ENCODE measurements at places on chromosomes 11 and 22.
A peak's percentile ranks its signal among the peaks of the same experiment; 100 is the strongest.

DNA sequence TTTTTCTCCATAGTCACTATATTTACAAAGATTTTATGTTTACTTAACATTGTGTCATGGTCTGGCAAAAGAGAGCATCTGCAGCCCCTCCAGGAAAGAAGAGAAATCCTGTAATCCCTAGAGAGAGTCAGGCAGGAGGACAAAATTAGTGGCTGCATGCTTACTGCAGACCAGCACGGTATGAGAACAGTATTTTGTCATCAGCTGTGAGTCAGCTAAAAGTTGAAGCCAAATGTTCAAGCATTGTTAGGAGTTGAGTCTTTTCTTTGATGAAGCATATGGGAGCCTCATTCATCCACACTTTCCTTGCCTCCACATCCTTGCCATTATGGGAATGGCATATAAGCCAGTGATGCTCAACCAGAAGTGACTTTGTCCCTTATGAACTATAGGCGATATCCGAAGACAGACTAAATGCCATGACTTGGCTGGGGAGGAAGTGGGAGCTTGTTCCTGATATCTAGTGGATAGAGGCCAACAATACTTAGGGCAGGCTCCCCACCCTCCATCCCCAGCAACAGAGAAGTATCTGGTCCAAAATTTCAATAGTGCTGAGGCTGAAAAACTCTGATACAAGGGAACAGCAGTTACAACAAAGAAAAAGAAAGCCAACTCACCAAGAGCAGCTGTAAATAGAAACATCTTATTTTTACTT, 112.0 kb upstream of the OR5AK2 start:
- DNase-seq: no peak

DNA sequence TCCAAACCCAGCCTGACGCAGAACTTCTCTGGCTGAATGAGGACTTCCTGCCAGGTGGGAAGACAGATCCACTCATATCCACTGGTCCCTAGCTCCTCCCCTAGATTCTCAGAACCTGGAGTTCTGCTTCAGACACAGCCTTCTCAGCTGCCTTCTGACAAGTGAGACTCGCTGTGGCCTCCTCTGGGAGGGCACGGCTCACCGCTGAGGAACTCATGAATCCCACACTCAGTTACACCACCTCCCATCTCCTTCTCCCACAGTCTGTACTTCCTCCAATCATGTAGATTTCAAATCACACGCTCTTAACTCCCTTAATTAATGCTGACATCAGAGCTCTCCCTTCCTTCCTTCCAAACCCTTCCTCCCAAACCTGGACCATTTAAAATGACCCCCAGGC, 86.4 kb upstream of the TMEM45B start:
- no peak for DNase-seq

- DNase-seq: no peak
Observed at GRCh38 chr11:12157241-12157661, 46.9 kb downstream of the MICAL2 start.

GRCh38 chr11:2687782-2688191, 12.0 kb downstream of the KCNQ1OT1 start:
- DNase-seq: no peak

GRCh38 chr11:10305262-10305963, 540 bp downstream of the ADM start:
- peak; percentile 57 for DNase-seq

GRCh38 chr11:21603886-21604285, 589.0 kb upstream of the ANO5 start:
- no peak for DNase-seq

- DNase-seq: peak; percentile 54
Observed at GRCh38 chr11:74702383-74703007, 28.7 kb downstream of the CHRDL2 start.

DNA sequence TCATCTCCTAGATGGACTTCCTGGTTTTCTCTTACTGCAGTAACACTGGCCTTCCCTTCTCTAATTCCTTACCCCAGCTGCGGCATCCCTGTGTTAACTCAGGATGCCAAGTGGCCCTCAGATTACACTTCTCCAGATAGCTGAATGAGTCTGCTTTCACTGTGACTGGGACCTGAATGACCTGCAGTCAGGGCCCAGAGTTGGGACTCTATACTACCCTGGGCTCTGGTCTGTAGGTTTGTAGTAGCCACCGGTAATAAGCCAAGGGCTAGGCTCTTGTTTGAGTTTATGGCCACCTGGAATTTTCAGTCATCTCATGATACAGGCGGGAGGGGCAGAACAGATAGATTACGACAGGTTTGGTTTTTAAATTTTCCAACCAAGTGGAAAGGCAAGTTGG, 24.1 kb downstream of the TUB start:
- DNase-seq: no peak

DNA sequence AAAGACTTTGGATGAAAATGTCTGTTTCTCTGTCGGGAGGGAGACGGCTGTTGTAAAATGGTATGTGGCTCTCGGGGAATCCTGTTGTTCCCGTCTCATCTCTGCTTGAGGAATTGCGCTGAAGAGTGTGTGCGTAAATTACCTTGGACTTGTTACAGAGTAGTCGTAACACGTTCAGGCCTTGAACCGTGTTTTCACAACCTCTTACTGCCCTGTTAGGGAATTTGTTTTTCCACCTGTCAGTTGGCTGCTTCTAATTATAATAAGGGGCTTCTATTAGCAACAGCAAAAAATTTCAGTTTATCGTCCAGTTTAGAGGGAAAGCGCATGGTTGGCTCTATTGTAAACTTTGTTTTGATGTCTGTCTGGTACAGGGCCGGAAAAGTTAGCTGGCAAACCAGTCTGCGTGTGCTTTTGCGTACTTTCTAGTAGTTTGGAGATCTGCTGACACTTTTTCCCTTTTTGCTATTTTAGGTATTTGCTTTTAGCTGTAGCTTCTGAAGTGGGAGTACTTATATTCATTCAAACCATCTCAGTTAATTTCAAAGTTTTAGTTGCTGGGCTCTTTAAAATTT, 1.5 kb downstream of the HIPK3 start:
- peak; percentile 76 for DNase-seq

DNA sequence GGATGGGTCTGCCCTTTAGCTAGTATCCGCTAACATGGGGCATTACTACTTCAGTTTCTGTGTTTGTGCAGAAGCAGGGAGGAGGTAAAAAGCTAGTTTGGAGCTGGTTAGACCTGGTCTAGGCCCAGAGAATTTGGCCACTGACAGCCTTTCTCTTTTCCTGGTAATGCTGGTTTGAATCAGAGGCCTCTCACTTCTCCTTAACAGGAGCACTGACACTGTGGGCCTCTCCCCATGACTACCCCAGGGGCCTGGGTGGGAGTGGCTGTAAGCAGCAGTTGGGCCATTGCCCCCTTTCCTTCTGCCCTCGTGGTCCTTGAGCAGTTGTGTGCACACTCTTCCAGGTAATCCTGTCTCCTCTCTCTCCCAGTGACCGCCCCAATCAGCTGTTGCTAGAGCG, 8.5 kb upstream of the SLC25A18 start:
- no peak for DNase-seq

DNA sequence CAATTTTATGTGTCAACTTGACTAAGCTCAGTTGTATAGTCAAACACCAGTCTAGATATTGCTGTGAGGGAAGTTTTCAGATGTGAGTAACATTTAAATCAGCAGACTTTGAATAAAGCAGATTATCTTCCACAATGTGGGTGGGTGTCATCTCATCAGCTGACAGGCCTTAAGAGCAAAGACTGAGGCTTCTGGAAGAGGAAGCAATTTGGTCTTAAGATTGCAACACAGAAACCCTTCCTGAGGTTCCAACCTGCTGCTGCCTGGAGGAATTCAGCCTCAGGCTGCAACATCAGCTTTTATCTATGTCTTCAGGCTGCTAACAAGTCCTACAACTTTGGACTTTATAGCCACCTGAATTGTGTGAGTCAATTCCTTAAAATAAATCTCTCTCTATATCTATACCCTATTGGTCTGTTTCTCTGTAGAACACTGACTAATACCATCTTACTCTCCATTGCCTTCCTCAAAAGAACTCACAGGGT, 277.2 kb upstream of the PLET1 start:
- no peak for DNase-seq

DNA sequence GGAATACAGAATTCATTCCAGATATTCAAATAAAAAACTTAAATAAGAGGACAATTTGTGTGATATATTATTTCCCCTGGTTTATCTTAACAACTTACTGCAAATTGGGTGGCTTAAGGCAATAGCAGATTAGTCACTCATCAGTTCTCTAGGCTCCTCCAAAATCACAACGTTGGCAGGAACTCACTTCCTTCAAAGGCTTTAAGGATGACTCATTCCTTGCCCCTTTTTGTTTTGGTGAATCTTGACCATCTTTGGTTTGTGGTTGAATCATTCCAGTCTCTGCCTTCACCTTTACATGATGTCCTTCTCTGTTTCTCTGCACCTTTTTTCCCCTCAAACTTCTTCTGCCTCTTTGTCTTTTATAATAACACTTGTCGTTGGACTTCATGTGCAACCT, 3.4 kb downstream of the OR10AG1 start:
- DNase-seq: no peak

DNA sequence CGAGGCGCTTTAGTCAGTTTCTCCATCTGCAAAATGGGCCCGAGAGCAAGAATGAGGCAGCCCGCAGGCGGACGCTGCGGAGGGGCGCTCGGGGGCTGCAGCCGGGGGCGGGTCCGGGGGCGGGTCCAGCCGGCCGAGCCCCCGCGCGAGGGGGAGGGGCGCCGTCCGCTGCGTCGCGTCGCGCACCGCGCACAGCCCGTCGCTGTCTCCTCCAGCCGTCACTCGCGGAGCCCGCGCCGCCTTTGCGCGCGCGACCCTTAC, 282 bp downstream of the PC start:
- DNase-seq: no peak

DNA sequence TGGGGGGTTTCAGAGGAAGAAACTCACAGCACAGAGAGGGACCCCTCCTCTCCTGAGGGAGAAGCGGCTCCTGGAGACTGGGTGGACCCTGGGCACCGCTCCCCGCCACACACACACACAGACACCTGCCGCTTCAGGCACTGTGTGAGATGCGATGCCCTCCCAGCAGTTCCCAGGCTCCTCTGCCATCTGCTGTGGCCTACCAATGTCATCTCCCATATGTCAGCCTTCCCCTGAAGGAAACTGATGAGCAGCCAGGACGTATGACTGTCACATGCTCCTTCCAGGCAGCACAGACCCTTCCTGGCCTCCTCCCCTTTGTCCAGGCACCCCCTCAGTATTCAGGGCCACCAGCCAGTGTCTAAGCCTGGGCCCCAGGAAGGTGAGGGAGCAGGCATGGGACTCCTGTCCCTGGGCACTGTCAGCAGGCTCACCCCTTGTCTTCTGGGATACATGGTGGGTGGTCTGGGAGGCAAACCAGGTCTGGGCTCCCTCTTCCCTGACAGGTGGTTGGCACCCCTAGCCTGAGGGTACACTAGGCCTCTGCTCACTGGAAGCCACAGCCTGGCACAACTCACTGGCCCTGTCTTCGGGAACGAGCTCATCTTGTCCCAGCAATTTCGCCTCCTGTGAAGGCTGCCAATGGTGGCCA, 11.8 kb upstream of the BCR start:
- DNase-seq: no peak

DNA sequence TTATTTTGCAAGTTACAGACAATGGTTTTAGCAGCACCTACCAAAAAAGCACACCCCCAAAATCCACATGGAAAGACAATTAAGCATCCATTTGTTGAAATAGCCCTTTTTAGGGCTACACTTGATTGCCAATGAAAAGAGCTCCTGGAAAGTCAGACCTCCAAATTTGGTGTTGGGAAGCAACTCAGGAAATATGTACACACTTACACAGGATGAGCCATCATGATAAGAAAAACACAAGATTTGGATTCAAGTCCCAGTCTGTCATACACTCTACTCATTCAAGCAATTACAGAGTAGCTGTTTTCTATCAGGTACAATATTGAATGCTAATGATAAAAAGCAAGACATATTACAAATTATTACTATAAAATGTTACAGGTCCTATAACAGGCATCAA, 31.5 kb downstream of the FAM168A start:
- no peak for DNase-seq

DNA sequence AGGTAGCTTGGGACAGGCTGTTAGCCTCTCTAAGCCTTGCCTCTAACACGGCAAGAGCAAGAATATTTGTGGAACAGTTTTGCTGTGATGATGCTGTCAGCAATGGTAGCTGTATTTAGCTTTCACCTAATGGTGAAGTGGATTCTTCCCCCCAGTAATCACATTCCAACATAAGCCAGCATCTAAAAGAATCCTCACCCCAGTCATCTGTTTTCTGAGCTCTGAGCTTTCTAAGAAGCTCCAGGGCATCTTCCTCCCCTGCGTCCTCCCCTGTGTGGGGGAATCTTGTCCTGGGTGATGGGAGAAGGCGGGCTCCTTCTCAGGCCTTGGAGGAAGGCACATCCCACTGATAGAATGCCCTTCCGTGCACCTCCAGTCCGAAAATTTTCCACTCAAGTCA, 367.6 kb downstream of the BRD1 start:
- DNase-seq: no peak

Data from midbrain (tissue), 1 donor.